Sigmoid colon (tissue), 7 donors: ENCODE measurements at places on chromosomes 6 and 20. TPM values are rescaled to one million over a fixed set of nuclear protein-coding genes. Genes with fewer than 3 reads are reported as not detected.

- no peak overlapping the region for H3K4me3 ChIP-seq
- no peaks in the 10 kb centered on the region for H3K27me3 ChIP-seq
- no peak overlapping the region for H3K27ac ChIP-seq
- no peak for DNase-seq
- peaks cover 7% of the 10 kb centered on the region for H3K4me1 ChIP-seq
- no peaks in the 10 kb centered on the region for H3K36me3 ChIP-seq
Observed at GRCh38 chr20:62688855-62689460, 19.7 kb upstream of the NTSR1 start.

Gene RCAN2
- polyA plus RNA-seq = 5.0 TPM

GRCh38 chr6:160955508-160956295 is 35.9 kb upstream of the MAP3K4 start:
- H3K27me3 ChIP-seq = no peaks in the 10 kb centered on the region
- H3K36me3 ChIP-seq = no peaks in the 10 kb centered on the region
- H3K4me3 ChIP-seq = no peak overlapping the region
- no peaks in the 10 kb centered on the region for H3K4me1 ChIP-seq
- H3K27ac ChIP-seq = no peak overlapping the region

GRCh38 chr20:61520893-61521460 is 268.9 kb downstream of the CDH4 start:
- H3K36me3 ChIP-seq = no peaks in the 10 kb centered on the region
- no peak overlapping the region for H3K27ac ChIP-seq
- H3K27me3 ChIP-seq = peaks cover 20% of the 10 kb centered on the region
- H3K4me3 ChIP-seq = no peak overlapping the region

DNA sequence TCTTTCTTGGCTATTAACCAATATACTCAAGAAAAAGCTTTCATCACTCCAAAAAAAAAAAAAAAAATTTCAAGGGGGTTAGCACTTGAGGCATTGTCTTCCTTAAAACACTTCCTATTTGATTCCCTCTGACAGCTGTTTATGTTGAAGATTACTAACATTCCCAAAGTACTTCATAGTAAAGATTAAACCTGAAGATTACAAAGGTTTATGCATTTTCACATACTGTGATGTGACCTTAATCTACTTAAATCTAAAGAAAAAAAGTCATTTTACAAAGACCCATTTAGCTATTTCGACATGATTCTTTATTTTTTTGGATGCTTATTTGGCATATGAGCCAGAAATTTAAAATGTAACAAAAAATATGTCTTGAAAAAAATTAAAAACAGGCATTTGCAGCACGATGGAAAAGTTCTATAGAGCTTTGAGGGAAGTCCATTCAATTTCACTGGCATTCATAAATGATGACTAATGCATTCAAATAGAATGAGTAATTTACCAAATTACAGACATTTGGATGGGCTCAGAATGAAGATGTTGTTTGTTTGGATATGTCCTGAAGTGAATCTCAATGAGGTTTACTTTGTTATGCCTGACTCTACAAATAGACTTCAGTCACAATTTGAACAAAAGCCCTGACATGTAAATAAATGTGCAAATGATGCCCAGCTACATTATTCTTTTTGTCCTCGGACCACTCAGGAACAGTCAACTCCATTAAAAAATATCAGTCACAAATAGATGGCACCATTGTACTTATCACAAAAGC is 674.6 kb upstream of the MARCKS start:
- H3K4me1 ChIP-seq = peaks cover 7% of the 10 kb centered on the region
- no peak overlapping the region for H3K4me3 ChIP-seq
- no peak for DNase-seq
- no peaks in the 10 kb centered on the region for H3K36me3 ChIP-seq

Gene NRN1
- polyA plus RNA-seq = 4.2 TPM

- H3K36me3 ChIP-seq = no peaks in the 10 kb centered on the region
- no peaks in the 10 kb centered on the region for H3K4me1 ChIP-seq
- no peak for DNase-seq
- no peak overlapping the region for H3K4me3 ChIP-seq
Observed at GRCh38 chr6:166558156-166559005, 28.1 kb downstream of the RAMACL start.

Gene CTCFL
- polyA plus RNA-seq = not detected

GRCh38 chr6:138546733-138547185 is 47.5 kb upstream of the NHSL1 start:
- H3K4me3 ChIP-seq = no peak overlapping the region
- H3K36me3 ChIP-seq = no peaks in the 10 kb centered on the region
- DNase-seq = no peak
- H3K27me3 ChIP-seq = no peaks in the 10 kb centered on the region
- no peak overlapping the region for H3K27ac ChIP-seq
- H3K4me1 ChIP-seq = no peaks in the 10 kb centered on the region

DNA sequence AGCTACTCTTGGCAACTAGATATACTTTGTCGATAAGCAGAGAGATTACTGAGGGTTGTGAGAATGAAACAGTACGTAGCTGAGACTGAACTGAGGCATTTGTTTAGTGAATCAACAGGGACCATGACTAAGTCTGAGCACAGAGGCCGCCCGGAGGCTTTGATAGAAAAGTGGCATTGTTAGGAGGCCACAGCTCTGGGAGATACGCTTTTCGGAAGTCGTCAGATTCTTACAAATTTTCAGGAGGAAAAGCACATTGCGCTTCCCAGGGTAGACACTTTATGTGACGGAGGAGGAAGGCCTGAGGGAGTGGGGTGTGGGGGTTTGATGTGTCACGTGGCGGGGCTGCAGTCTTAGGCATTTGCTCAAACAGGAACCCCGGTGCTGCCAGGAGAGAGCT is 69.4 kb downstream of the PSMG4 start:
- H3K4me3 ChIP-seq = no peak overlapping the region
- H3K27me3 ChIP-seq = no peaks in the 10 kb centered on the region
- no peaks in the 10 kb centered on the region for H3K36me3 ChIP-seq
- peak; percentile 58 for DNase-seq

GRCh38 chr20:36808317-36809257 is 35.0 kb upstream of the DSN1 start:
- no peak overlapping the region for H3K4me3 ChIP-seq
- no peaks in the 10 kb centered on the region for H3K4me1 ChIP-seq
- peak overlapping the region; percentile 22 for H3K27ac ChIP-seq
- peaks cover 90% of the 10 kb centered on the region for H3K36me3 ChIP-seq
- no peaks in the 10 kb centered on the region for H3K27me3 ChIP-seq
- peak; percentile 79 for DNase-seq

- H3K4me3 ChIP-seq = no peak overlapping the region
- DNase-seq = no peak
- H3K4me1 ChIP-seq = peaks cover 21% of the 10 kb centered on the region
- H3K36me3 ChIP-seq = peaks cover 5% of the 10 kb centered on the region
Observed at GRCh38 chr6:89843070-89843469, 13.4 kb downstream of the CASP8AP2 start.

GRCh38 chr6:53960311-53960710 is 150.9 kb upstream of the MLIP start:
- H3K27me3 ChIP-seq = no peaks in the 10 kb centered on the region
- no peak overlapping the region for H3K27ac ChIP-seq
- H3K4me1 ChIP-seq = no peaks in the 10 kb centered on the region

GRCh38 chr20:52896348-52896747 is 75.8 kb upstream of the TSHZ2 start:
- no peaks in the 10 kb centered on the region for H3K27me3 ChIP-seq
- H3K36me3 ChIP-seq = no peaks in the 10 kb centered on the region
- DNase-seq = no peak
- no peak overlapping the region for H3K27ac ChIP-seq

GRCh38 chr6:6569096-6569810 is 19.3 kb upstream of the LY86 start:
- no peak overlapping the region for H3K27ac ChIP-seq
- H3K4me1 ChIP-seq = no peaks in the 10 kb centered on the region
- DNase-seq = no peak
- H3K4me3 ChIP-seq = no peak overlapping the region
- H3K36me3 ChIP-seq = no peaks in the 10 kb centered on the region
- no peaks in the 10 kb centered on the region for H3K27me3 ChIP-seq

Gene ASIP
- polyA plus RNA-seq = not detected

- no peak for DNase-seq
- peaks cover 19% of the 10 kb centered on the region for H3K4me1 ChIP-seq
- no peaks in the 10 kb centered on the region for H3K36me3 ChIP-seq
- peaks cover 98% of the 10 kb centered on the region for H3K27me3 ChIP-seq
- H3K27ac ChIP-seq = no peak overlapping the region
Observed at GRCh38 chr6:84774157-84774984, 10.0 kb upstream of the TBX18 start.

Gene HLA-DOA
- polyA plus RNA-seq = 42.0 TPM

DNA sequence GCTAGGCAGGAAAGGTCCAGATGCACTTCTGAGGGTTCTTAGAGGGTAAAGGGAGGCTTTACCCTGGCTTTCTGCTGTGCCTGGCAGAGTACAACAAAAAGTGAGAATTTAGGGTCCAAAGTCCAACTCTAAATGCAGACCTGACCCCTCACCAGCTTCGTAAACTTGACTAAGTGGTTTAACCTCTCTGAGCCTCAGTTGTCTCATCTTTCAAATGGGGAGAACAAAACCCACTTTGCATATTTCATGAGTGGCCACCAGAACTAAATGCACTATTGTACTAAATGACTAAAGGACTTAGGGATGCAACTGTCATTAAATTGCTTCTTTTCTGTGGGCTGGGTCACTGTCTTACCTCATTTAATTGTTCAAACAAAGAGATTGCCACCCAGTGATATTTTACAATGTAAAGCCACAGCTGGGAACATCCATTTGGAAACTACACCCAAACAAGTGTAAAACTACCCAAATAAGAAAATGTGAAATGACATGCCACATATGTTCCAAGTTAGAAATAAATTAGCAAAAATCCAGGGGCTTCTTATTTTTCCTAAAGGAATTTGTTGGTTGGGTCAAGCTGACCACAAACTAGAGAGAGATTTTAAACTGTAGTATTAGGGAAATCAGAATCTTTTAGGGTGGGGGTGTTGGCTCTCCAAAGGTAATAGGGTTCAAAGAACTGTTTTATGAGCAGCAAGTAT is 48.3 kb upstream of the RIN2 start:
- H3K27me3 ChIP-seq = no peaks in the 10 kb centered on the region
- no peaks in the 10 kb centered on the region for H3K36me3 ChIP-seq
- no peak overlapping the region for H3K27ac ChIP-seq
- no peak for DNase-seq

- H3K4me3 ChIP-seq = no peak overlapping the region
- no peak overlapping the region for H3K27ac ChIP-seq
- H3K4me1 ChIP-seq = no peaks in the 10 kb centered on the region
- no peak for DNase-seq
- H3K27me3 ChIP-seq = no peaks in the 10 kb centered on the region
- H3K36me3 ChIP-seq = no peaks in the 10 kb centered on the region
Observed at GRCh38 chr6:46816626-46817025, 23.4 kb downstream of the MEP1A start.

DNA sequence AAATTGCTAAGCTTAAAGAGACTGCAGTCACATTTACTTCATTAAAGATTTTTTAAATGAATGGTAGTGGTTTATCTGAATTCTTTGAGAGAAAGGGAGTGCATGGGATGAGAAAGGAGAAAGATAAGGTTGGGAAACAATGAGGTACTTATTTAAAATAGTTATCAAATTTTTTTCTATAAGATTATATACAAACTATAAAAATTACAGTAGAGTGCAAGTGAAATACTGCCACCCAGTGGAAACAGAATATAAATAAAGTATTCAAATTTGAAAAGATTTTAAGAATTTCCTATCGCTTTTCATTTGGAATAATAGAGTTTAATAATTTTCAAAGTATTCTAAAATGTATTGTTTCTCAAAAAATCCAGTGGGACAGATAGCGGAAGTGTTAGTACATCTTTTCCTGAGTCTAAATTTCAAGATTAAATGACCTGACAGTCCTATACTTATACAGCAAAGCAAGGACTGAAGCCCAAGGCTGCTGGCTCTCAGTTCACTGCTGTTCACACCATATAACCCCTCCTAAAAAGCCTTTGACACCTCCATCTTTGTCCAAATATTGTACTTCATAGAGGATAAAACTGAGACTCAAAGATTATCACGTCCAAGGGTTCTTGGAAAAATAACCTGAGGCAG is 31.1 kb downstream of the EPM2A start:
- no peaks in the 10 kb centered on the region for H3K36me3 ChIP-seq
- no peaks in the 10 kb centered on the region for H3K27me3 ChIP-seq
- DNase-seq = no peak

Gene GNAS-AS1
- 0.69 TPM for polyA plus RNA-seq

GRCh38 chr6:131208787-131209186 is 73.5 kb downstream of the AKAP7 start:
- no peaks in the 10 kb centered on the region for H3K36me3 ChIP-seq
- no peaks in the 10 kb centered on the region for H3K4me1 ChIP-seq
- no peak for DNase-seq

Gene SPAG4
- 4.1 TPM for polyA plus RNA-seq

DNA sequence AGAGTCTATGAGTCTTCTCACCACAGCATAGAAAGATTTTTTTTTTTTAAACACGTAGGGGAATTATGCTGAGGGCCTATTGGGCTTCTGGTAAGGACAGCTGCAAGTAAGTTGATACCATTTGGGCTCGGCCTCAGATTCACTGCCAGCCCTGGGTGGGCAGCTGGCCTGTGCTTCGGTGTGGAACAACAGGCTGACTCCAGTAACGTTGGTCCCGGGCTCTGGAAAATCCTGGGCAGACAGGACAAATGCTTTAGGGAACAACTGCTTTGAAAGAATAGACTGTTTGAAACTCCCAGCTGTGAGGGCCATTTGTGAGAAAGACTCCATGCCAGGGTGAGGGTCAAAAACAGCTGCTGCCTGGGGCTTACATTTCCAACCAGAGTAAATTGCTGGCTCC is 366.5 kb downstream of the QKI start:
- H3K4me1 ChIP-seq = no peaks in the 10 kb centered on the region
- H3K27me3 ChIP-seq = no peaks in the 10 kb centered on the region
- H3K36me3 ChIP-seq = no peaks in the 10 kb centered on the region
- DNase-seq = peak; percentile 66

- no peak for DNase-seq
- peaks cover 55% of the 10 kb centered on the region for H3K4me1 ChIP-seq
- H3K4me3 ChIP-seq = peak overlapping the region; percentile 98
Observed at GRCh38 chr6:109008537-109009235, 86.0 kb downstream of the SESN1 start.

DNA sequence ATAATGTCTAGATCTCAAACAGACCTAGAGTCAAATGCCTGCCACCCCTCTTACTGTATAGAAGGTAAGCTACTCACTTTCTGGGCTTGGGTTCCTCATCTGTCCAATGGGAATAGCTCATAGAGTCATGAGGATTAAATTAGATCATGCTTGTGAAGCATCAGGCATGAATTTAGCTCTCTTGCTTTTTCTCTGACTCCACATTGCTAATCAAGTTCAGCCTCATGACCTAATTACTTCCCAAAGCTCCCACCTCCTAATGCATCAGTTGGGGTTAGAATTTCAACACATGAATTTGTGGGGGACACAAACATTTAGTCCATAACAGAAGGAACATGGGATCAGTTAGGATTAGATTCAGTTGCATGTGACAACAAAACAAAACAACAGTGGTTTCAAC is 4.6 kb upstream of the DDX27 start:
- H3K27ac ChIP-seq = no peak overlapping the region
- H3K4me1 ChIP-seq = no peaks in the 10 kb centered on the region
- no peak overlapping the region for H3K4me3 ChIP-seq
- no peaks in the 10 kb centered on the region for H3K36me3 ChIP-seq

Gene PNPLA1
- not detected for polyA plus RNA-seq

GRCh38 chr6:159727717-159728445 is 575 bp downstream of the WTAP start:
- H3K4me3 ChIP-seq = peak overlapping the region; percentile 90
- peak overlapping the region; percentile 97 for H3K27ac ChIP-seq
- no peaks in the 10 kb centered on the region for H3K36me3 ChIP-seq
- H3K27me3 ChIP-seq = no peaks in the 10 kb centered on the region
- H3K4me1 ChIP-seq = no peaks in the 10 kb centered on the region
